ENCODE measurements at places on chromosomes 7 and 10. TPM values are rescaled to one million over a fixed set of nuclear protein-coding genes. Genes with fewer than 3 reads are reported as not detected.

The LIPF gene
- not detected for total RNA-seq

The ADAMTS14 gene
- total RNA-seq, result 4.0 TPM

The EGFR gene
- total RNA-seq, result 75.5 TPM

The CNOT4 gene
- 6.6 TPM for total RNA-seq

The TMEM176B gene
- not detected for total RNA-seq

The FAM20C gene
- 35.9 TPM for total RNA-seq

The STEAP1B gene
- total RNA-seq, result 23.6 TPM

The OR6B1 gene
- total RNA-seq, result not detected

The NUTM2D gene
- 0.62 TPM for total RNA-seq

The CALML5 gene
- total RNA-seq, result not detected

The ZNF32 gene
- total RNA-seq, result 29.9 TPM

The MACC1 gene
- under 0.01 TPM for total RNA-seq

The NANOS1 gene
- total RNA-seq, result under 0.01 TPM

The OR2A14 gene
- total RNA-seq, result not detected

The GJD4 gene
- not detected for total RNA-seq

The DLX5 gene
- not detected for total RNA-seq

The SMO gene
- 29.2 TPM for total RNA-seq
